ENCODE measurements at places on chromosomes 1 and 21.

- DNase-seq, result no peak
These were observed 4.8 kb downstream of the CD53 start for GRCh38 chr1:110877776-110878175.

- DNase-seq, result no peak
These were observed 26.6 kb upstream of the ZNF281 start for GRCh38 chr1:200436436-200436835.

DNA sequence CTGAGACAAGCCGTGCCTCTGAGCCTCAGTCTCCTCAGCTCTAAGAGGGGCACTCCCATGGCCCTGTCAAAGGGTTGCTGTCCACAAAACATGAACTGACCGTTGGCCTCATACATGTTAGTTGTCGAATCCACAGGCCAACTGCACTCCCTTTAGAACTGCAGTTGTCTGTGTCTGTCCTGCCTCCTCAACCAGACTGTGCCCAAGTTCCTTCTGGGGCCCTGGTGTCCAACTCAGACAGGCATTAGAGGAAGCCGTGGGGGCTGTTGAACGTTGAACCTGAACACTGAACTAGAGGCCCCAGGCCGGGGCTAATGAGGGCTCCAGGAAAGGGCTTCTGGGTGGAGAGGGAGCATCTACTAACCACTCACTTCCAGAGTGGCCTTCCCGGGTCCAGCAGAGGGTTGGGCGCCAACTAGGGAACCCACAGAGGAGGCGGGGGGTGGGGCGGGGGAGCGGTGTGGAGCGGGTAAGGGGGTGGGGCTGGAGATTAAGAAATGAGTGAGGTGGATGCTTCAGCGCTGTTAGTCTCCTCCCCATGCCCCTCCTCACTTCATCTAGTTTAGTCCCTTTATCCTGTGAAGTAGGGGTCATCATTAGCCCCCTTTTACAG, at the start of gene RAB42:
TSS of gene RAB42 (plus strand) at position 558 of the 613 bp plus-strand sequence. CDS start 247 bp downstream, outside the sequence.
- no peak for DNase-seq

GRCh38 chr1:54558434-54559030, 10.5 kb downstream of the ACOT11 start:
- no peak for DNase-seq

- DNase-seq, result no peak
These were observed 86.8 kb upstream of the GCLM start for GRCh38 chr1:93995837-93996536.

- no peak for DNase-seq
These were observed 15.6 kb downstream of the RHBG start for GRCh38 chr1:156384658-156385057.

DNA sequence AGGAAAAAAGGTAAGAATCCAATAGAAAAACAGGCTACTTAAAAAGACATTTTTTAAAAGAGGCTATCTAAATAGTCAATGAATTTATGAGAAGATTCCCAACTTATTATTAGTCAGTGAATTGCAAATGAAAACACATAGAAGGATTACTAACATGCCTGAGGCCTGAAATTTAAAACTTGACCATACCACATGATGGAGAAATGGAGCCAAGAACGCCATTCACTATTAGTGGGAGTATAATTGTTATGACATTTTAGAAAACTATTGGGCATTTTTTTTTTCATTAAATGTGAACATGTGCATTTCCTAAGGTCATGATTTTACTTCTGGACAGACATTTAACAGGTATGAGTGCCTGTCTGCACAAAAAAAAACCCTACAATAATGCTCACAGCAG, 24.8 kb upstream of the OR2B11 start:
- no peak for DNase-seq

GRCh38 chr1:17689011-17689410, 66.1 kb upstream of the ACTL8 start:
- DNase-seq, result no peak

GRCh38 chr1:209038735-209039134, 544.8 kb upstream of the CAMK1G start:
- DNase-seq, result no peak

Measured in stimulated activated CD8-positive, alpha-beta memory T cell treated with anti-CD3 and anti-CD28 coated beads, Interleukin-7, amount 100 ng/mL, for 24 hours (primary cell).